ENCODE measurements at places on chromosomes 3 and 15. TPM values are rescaled to one million over a fixed set of nuclear protein-coding genes. Genes with fewer than 3 reads are reported as not detected.

GATA2 gene
- total RNA-seq = 4.5 TPM

GOLGA8B gene
- total RNA-seq = 23.6 TPM

GOLGA8Q gene
- total RNA-seq = 0.22 TPM

TIPARP gene
- total RNA-seq = 50.4 TPM

SPINT1 gene
- 0.91 TPM for total RNA-seq

GOLGA6A gene
- 0.07 TPM for total RNA-seq

PLAAT1 gene
- total RNA-seq = 0.17 TPM

SPTSSB gene
- total RNA-seq = not detected

CLDN1 gene
- 22.6 TPM for total RNA-seq

SLC38A3 gene
- total RNA-seq = not detected

TNFSF10 gene
- 0.15 TPM for total RNA-seq

STAB1 gene
- total RNA-seq = 0.16 TPM

ARRDC4 gene
- total RNA-seq = 0.11 TPM

ACOX2 gene
- total RNA-seq = 7.2 TPM

PPP1R14D gene
- total RNA-seq = 0.33 TPM

ZNF774 gene
- total RNA-seq = 1.5 TPM

SNRK gene
- total RNA-seq = 5.3 TPM

ST3GAL6 gene
- 1.2 TPM for total RNA-seq

FANCI gene
- 65.0 TPM for total RNA-seq

GPR62 gene
- not detected for total RNA-seq

MTHFS gene
- total RNA-seq = 78.0 TPM

GPR87 gene
- 2.1 TPM for total RNA-seq

EBLN2 gene
- total RNA-seq = 0.44 TPM

SLC28A1 gene
- not detected for total RNA-seq

A4GNT gene
- total RNA-seq = not detected

CCDC174 gene
- 15.7 TPM for total RNA-seq

ACAD9 gene
- total RNA-seq = 23.8 TPM

FEZF2 gene
- not detected for total RNA-seq

Data from A549 treated with Mapracorat at 1 μM for 4 hours (cell line).